ENCODE measurements at places on chromosomes 5 and 9.

- no peak for DNase-seq
Measured at GRCh38 chr5:73388306-73388684, 60.3 kb downstream of the FOXD1 start.

DNA sequence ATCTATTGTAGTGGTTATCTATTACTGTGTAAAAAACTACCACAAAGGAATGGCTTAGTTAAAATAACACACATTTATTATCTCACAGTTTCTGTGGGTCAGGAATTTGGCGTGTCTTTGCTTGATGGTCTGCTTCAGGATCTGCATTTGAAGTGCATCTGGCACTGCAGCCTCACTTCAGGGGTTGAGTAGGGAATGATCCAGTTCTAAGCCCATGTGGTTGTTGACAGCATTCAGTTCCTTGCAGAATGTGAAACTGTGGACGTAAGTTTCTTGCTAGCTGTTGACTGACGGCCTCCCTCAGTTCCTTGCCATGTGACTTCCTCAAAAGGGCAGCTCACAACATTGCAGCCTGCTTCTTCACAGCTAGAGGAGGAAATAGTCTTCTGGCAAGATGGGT lies 2.1 kb upstream of the OGN start:
- DNase-seq = no peak

DNA sequence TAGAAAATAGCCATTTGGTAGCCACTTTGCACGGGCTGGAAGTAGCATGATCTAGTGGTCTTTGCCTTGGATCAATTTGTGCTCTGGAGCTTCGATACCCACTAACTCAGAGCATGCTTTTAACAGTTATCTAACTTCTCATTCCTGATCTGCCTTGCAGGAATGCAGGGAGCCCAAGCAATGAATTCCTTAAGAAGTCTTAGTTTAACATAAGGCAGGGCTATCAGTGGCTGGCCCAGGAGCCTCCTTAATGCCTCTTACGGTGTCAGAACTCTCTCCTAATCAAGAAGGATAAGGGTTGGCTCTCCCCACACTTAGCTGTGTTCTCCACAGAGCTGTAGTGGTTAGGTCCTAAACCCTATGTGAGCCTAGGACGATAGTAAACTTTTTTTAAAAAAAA lies 95.8 kb upstream of the TBCA start:
- no peak for DNase-seq

DNA sequence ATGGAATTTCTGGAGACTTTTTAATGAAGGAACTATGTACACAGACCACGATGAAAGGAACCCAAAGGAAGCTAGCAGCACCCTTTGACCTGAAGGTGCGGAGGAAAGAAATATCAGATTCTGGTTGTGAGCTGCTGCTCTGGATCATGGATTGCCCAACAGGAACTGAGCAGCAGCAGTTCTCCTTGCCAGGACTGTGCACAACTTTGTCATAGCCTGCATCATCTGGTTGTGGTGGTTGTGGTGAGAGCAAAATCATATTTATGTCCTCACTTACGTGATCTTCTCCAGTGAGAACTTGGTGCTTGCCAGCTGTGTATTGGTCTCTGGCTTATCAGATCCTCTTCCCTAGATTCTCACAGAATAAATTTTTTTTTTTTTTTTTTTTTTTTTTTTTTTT lies 70.7 kb upstream of the LPAR1 start:
- no peak for DNase-seq

GRCh38 chr5:165185716-165186115 lies 1680.3 kb downstream of the MAT2B start:
- no peak for DNase-seq

GRCh38 chr9:132782037-132782436 lies 96.0 kb downstream of the AK8 start:
- DNase-seq = no peak

GRCh38 chr5:68033029-68033428 lies 182.5 kb upstream of the PIK3R1 start:
- no peak for DNase-seq

- no peak for DNase-seq
Measured at GRCh38 chr5:66144834-66145390, 812 bp downstream of the SREK1 start.

DNA sequence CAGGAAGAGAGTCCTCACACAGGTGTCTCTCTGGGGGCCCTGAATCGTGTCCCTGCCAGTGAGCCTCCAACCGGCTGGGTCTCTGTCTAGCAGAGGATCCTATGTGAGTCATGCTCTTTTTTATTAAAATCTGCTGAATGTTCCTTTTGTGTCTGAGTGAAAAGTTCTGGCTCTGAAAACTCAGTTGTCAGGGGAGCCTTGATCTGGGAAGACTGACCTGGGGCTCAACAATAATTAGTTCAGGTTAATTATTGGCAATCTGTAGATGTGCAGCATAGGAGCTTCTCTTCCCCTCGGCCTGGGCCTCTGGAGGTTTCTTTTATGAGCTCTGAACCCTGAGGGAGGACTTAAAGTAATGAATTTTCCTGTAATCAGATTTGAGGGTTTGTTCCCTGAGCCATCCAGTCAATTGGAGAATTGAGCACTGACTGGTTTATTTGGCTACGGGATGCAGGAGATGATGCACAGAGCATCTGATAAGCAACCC lies 45.2 kb downstream of the ALG2 start:
- no peak for DNase-seq

DNA sequence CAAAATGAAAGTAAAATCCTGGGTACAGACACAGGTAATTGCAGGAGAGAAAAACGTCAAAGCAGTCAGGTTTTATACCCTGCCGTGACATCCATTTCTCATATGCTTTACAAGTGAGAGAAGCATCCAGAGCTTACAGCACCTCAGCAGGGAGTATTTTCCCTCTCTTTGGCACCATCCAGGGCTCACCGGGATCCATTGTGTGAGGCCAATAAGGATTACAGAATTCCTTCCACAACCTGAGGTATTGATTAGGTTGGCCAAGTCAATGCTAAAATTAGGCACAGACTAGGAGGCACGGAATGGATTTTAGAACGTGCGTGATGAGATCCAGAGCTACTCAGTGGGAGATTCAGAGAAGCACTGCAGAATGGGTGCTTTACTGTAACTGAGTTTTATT lies 296.6 kb downstream of the FBXL7 start:
- no peak for DNase-seq

DNA sequence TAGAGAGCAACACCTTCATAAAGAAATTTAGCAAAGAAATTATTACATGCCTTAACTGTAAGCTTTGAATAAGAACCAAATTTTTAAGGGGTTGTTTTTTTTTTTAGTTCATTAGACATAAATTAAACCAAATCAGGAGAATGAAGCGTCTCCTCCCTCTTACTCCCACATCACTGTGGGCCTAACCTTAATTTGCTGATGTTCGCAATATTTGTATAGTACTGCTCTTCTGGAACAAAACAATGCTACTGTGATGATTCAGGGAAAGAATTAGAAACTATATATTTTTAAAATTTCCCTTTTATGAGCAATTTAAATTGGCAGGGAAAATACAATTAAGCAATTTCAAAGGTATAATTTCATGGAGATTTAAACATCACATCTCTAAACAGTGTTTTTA lies 275.0 kb upstream of the C9orf72 start:
- no peak for DNase-seq

DNA sequence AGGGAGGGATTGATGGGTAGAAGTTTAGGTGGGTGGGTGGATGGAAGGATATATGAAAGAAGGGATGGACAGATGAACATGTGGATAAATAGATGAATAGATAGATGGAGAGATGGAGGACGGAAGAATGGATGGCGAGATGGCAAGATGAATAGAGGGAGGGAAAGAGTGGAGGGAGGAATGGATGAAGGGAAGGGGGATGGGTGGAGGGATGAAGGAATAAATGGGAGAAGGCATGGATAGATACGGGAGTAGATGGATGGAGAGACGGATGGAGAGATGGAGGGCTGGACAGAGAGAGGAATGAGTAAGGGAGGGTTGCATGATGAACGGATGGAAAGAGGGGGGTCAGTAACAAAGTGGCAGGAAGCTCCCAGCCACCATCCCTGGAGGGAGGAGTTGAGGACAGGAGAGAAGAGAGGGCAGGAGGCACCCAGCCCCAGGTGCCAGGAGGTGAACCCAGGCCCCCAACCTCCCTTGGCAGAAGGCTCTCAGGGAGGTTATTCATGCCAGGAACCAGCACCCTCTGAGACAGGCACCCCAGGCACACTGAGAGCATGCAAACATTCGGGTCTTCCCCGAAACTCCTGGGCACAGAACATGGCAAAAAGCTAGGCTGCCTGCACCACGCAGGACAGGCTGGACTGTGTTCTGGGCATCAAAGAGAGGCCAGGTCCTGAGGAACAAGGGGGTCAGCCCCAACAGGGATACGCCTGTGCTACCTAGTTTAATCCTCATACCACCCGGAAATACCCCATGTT lies 9.1 kb downstream of the SARDH start:
- no peak for DNase-seq

DNA sequence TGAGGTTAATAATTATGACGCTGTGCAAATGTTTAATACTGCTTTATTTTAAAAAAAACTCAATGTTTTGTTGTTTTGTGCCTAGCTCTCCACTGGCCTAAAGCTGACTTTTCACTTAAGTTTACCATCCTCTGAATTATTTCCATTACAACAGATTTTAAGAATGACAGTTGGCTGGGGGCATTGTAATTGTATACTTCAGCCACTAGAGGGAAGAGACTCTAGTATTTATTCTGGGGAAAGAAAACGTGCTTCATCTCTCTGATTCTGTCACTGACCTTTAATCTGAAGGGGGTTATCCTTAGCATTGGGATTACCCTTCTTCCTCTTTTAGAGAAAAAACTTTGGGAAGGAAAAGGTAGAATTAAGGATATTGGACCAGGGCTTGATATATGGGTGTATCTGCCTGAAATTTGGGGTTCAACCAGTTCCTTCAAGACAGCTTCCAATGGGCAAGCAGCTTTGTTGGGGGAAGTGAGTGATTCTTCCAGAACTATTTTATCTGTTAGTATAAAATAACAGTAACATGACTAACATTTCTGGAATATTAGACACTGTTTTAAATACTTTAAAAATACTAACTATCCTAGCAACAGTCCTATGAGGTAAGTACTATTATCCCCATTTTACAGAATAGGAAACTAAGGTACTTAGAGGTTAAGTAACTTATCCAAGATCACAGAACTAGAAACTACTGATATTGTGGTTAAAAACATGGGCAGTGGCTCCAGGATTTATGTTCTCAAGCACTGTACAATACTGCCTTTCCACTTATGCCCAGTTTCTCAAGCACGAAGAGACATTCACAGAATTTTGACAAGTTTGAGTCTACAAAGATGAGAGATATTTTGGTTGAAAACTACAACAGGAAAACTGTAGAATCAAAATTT lies 208.4 kb downstream of the CD180 start:
- DNase-seq = no peak

- no peak for DNase-seq
Measured at GRCh38 chr9:14218253-14218652, 95.7 kb downstream of the NFIB start.

GRCh38 chr9:70228611-70229010 lies 30.2 kb upstream of the SMC5 start:
- DNase-seq = no peak

GRCh38 chr5:137234973-137235943 lies 263.9 kb downstream of the SPOCK1 start:
- DNase-seq = no peak

DNA sequence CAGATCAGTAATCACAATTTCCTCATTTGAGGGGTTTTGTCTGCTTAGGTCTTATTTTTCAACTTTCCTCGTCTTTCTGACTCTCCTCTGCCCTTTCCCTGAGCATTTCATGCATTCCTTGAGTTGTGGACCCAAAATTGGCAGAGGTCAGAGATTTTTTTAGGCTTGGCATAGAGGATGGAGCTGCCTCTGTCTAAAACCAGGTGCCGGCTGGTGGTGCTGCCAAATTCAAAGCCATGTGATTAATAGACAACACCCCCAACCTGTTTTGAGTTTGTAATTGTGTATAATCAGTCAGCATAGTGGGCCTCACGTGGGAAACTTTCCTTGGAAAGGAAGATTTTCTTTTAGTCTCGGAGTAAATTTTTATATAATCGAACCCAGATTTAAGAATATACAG lies 39.6 kb downstream of the TJP2 start:
- DNase-seq = no peak

- DNase-seq = no peak
Measured at GRCh38 chr9:123112015-123112975, 78.8 kb downstream of the GPR21 start.

DNA sequence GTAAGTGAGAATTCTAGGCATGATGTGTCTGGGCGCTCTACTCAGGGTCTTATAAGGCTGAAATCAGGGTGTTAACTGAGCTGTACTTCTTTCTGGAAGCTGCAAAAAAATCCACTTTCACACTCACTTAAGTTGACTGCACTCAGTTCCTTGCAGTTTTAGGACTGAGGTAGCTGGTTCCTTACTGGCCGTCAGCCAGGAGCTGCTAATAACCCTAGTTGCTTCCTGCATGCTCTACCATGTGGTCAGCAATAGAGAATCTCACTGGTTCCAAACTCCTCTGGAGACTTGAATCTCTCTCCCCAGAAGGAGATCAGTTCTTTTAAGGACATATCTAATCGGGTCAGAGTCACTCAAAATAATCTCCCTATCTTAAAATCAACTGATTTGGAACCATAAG lies 911.2 kb downstream of the EFNA5 start:
- no peak for DNase-seq

DNA sequence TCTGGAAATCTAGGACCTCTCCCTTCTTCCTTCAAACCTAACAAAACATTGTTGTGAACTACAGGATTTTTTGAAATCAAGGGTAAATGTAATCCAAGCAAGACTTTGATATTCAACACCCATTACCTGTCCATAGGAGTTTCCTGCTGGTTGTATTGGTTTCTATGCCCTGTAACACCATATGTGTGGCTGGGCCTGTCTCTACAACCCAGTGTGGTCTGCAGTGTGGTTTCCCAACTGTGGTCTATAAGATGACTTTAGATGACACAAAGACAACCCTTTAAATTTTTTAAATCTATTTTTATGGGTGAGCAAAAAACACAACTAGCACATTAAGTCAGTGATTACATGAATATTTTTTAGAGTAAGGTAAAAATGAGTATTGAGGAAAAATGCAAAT lies 93.1 kb downstream of the SMIM15 start:
- no peak for DNase-seq

DNA sequence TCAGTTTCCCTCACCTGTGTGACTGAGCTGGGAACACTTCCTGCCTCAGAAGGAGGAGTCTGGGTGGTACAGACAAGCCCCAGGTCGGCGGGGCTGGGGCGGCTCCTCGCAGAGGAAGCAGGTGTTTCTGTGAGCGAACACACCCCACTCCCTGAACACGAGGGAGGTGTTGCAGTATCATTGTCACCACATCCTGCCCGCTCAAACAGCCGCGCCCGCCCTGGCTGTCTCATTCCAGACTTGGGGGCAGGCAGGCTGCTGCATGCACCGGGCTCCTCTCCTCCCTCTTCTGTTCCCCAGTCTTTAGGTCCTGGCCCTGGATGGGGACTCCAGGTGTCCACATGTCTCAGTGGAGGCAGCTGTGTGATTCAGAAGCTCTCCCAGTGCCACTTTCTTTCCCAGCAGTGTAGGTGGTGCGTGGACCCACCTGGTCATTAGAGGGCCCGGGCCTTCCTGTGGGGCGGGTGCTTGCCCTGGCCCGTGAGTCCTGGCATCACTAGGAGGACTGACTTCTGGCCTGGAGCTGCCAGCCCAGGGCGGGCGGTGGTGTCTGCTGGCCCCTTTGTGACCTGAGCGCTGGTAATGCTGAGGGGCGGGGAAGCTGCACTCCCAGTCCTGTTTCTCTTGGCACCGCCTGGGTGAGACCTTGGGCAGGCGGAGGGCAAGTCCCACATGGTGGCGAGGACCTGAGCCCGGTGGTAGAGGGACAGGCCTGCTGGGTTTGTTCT lies 18.3 kb upstream of the PHYHD1 start:
- no peak for DNase-seq

GRCh38 chr9:136566901-136567300 lies 21.1 kb upstream of the NOTCH1 start:
- DNase-seq = no peak

All from right forelimb (tissue), 1 donor.